ENCODE measurements at places on chromosomes 1 and 21.

- no peak for DNase-seq
Measured at GRCh38 chr1:84300501-84300900, 1.0 kb upstream of the SAMD13 start.

- no peak for DNase-seq
Measured at GRCh38 chr1:39545531-39545930, 31.1 kb downstream of the PABPC4 start.

GRCh38 chr1:101451888-101452287 lies 215.1 kb downstream of the S1PR1 start:
- DNase-seq: no peak

GRCh38 chr1:67604778-67605177 lies 80.2 kb upstream of the GADD45A start:
- DNase-seq: no peak

DNA sequence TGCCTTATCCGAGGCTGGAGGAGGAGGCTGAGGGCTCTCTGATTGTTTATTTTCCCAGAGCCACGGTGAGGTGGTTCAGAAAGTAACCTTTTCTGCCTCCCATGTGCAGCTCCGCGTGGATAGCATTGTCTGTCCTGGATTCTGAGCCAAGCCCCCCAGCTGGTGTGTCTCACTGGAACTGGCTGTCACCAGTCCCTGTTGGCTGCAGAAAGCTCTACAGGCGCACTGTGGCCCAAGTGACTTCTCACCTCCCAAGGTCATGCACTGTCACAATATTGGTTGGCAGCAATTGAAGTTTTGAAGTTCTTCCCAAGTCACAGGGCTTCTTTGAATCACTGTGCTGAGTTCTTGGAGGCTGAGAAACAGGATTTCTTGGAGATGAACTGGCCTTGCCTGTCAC lies 8.2 kb downstream of the BMP8A start:
- DNase-seq: no peak

DNA sequence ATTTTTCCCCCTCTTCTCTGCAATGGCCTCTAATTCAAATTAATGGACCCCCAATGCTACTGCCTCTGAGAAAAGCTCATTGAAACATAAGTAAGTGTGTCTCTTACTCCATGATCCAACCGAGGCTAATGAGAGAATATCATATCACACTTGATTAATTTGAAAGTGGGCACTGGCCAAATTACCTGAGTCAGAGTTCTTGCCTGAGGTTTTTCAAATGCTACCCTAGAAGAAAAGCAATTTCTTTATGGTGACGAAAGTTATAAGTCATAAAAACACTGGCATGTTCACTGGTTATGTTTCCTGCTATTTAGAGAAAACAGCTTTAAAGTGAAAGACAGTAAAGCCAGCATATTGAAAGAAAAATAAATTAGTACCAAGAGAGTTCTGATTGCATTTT lies 368.8 kb upstream of the TMPRSS15 start:
- DNase-seq: no peak

Measured in GM04503 (cell line).